ENCODE measurements at places on chromosomes 4 and X.

GRCh38 chr4:139171876-139172691 lies 4.9 kb downstream of the ELF2 start:
- DNase-seq: no peak

DNA sequence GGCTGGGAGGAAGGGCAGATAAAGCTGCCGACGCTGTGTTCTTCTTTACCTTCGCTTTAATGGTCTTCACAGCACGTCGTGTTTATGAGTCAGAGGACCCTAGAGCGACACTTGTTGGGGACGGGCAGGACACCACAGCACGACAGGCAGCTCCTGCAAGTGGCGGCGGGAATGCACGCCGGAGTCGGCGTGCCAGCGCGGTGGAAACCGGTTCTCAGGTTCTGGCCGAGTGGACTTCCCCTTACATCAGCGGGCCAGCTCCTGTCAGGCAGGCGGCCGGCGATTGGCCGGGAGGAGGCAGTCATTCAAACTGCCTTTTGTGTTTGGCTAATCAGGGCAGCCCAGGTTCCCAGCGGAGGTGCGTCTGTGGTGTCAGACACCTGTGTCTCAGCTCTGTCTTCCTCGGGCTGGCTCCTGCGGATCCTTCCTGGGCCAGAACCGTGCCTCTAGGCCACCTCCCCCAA lies 150.9 kb downstream of the SHROOM3 start:
- no peak for DNase-seq

DNA sequence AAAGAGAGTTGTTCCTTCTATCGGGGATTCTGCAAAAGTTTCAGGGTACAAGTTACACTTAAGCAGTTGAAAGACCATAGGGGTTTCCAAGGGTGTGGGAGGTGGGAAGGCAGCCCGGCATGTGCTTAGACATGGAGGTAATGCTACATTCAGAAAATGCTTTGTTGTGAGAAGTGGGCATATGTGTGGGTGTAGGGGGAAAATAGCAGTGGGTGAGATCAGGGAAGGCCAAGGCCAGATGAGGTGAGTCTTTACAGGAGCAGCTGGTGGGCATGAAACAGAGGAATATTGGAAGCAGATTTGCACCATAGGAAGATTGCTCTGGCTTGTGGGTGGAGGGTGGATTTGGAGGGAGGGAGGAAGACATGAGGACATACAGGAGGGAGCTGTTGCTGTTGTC lies 8.3 kb downstream of the CYTL1 start:
- no peak for DNase-seq

- peak; percentile 77 for DNase-seq
Observed at GRCh38 chrX:54182194-54182863, 725 bp downstream of the FAM120C start.

DNA sequence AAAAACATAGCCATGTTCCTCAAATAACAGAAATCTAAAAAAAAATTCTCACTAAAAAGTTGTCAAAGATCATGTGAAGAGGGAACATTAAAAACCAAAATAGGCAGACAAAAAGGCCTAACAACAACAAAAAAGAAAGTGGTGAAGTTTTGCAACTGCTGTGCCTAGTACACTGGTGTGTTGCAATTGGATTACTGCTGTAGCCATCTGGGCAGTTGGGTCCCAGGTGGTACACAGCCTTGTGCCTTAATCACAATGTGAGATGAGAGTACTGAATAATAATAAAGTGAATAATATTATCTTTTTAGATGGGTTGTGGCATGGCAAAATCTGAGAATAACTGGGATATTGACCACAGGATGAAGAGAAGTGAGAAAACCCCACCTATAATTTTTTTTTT lies 12.0 kb downstream of the C4orf54 start:
- DNase-seq: no peak

GRCh38 chr4:6085028-6085690 lies 66.9 kb upstream of the C4orf50 start:
- DNase-seq: no peak

DNA sequence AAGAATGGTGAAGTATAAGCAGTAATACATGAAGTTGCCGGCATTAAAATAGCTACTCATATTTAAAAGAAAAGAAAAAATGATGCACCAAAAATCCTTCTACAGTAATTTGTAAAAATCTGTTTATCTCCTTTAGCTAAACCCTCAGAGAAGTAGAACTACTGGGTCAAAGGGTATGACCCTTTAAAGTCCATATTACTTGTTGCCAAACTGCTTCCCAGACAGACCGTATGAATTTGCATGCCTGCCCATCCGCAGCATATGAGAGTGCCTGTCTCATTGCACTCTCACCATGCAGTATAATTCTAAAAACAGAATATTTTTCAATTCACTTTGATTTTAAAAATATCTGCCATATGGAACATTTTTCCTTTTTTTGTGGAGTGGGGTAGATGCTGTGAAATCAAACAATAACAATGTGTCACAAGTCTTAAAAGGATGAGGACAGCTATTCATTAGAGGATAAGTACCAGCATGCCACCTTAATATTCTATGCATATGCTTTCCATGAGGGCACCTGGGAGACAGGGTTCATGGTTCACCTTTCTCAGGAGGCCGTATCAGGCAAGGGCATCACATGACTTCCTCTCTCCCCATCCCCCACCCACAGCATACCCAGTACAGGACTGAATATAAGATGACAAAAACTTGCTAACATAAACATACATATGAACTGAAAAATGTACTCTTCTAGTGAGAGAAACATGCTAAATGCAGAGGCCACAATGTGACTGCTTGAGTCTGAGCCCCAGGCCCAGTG lies 17.8 kb downstream of the ZDHHC9 start:
- DNase-seq: no peak

GRCh38 chr4:40301603-40302002 lies 33.5 kb upstream of the CHRNA9 start:
- DNase-seq: no peak

- DNase-seq: no peak
Observed at GRCh38 chrX:77389891-77390290, 57.3 kb upstream of the FGF16 start.

- no peak for DNase-seq
Observed at GRCh38 chrX:124125471-124125870, 164.0 kb downstream of the STAG2 start.

GRCh38 chr4:7593646-7594412 lies 159.1 kb upstream of the PSAPL1 start:
- no peak for DNase-seq

DNA sequence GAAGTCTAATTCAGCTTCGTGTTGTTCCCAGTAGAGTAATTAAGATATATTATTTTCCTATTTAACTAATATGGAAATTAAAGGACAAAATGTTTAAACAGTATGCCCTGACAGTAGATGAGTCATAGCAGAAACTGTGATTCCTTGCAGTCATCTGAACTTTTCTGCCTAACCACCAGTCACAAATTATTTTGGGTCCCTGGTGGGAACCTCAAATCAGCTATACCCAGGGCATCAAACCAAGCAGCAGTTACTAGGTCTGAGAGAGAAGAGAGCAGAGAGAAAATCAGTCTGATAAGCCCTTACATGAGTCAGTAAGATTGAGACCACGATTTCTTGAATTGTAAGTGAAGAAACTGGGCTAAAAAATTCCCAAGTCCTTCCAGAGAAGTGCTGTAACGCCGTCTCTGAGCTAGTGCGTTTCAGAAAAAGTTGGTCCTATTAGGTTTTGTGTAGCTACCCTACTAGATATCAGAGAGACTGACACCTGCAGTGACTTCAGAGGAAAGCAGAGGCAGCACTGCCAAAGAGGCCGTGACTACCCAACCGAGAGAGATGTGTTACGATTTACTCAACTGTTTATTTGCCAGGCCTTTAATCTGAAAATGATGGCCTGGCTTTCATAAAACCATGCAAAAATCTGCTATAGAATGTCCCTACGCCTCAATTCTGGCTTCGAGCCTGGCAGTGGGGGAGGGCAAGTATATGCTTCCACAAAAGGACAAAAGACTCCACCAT lies 21.7 kb upstream of the GPM6A start:
- no peak for DNase-seq

DNA sequence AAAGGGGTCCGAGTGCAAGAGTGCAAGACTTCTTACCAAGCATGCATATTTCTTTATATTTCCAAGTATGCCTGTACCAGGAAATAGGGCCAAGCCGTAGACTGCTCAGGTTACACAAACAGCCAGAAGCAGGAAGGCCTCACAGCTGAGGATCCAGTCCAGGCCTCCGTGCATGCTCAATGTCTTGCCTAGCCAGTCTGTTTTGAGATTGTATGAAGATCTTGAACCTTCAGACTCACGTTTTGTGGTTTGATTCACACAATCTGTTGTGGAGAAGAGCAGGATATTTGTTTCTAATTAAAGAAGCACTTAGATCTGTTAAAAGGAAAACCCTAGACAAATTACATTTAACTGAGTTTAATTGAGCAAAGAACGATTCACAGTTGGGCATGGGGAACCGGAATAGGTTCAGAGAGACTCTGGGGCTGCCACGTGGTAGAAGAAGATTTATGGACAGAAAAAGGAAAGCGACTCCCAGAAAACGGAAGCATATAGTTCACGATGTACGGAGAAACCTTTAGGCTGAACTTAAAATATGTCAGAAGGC lies 1.2 kb downstream of the MGST2 start:
- DNase-seq: no peak

DNA sequence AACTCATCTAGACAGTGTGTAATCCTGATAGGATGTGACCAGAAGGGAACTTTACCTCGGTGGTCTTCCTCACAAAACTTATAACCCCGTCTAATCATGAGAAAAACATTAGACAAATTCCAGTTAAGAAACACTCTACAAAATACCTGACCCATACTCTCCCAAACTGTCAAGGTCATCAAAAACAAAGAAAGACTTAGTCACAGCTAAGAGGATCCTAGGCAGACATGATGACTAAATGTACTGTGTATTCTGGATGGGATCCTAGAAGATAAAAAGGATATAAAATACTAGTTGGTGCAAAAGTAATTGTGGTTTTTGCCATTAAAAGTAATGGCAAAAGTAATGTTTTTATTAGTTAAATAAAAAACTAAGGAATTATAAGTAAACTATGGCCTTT lies 81.6 kb downstream of the DTHD1 start:
- DNase-seq: no peak

DNA sequence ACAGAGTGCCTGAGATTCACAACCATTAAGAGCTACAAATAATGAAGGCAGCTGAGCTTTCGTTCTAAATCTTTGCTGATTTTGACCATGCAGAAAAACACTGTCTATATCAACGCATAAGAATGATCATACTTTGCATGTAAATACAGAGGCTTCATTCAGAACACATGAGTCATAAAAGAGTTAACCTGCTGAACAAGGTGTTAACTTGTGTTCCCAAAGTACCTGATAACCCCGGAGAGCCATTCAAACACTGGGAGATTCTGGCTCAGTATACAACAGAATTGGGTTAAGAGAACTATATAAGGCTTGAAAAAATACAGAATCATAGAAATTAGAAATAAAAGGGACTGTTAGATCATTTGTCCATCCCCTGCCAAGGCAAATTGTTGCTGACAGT lies 964.3 kb upstream of the TENM3 start:
- no peak for DNase-seq

DNA sequence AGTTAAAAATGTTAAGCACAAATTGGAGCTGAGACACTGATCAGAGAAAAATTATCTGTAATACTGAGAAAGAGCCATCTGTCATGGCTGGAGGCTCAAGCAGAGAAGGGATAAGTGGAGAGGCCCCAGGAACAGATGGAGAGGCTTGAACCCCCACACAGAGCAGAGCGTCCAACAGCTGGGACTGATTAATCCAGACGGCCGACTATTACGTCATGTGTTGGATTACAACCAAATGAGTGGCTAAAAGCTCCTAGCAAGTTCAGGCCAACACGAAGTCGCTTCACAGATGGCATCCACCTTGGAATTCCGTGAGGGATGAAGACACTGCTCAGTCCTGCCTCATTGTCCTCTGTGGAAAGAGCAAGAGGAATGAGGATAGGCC lies 57.7 kb upstream of the ATXN3L start:
- DNase-seq: no peak

DNA sequence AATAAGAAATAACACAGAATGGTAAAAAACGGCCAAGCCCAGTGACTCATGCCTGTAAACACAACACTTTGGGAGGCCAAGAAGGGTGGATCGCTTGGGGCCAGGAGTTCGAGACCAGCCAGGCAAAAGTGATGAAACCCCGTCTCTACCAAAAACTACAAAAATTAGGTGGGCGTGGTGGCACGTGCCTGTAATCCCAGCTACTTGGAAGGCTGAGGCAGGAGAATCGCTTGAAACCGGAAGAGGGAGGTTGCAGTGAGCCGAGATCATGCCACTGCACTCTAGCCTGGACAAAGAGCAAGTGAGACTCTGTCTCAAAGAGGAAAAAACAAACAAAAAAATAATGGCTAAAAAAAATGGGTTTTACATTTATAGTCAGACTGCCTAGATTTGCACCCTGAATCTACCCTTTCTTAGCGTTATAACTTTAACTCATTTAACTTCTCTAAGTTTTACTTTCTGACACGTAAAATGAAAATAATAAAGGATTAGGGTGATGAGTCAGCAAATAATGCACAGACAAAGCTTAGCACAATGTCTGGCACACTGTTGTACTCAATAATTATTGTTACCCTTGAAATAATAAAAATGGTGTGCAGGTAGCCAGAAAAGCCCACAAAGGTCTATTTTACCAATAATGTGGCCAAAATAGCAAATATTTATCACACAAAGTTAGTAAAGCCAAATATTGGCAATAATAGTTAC lies 55.0 kb downstream of the ATP11C start:
- no peak for DNase-seq

- DNase-seq: peak; percentile 15
Observed at GRCh38 chrX:134377537-134377936, 82.4 kb upstream of the HPRT1 start.

DNA sequence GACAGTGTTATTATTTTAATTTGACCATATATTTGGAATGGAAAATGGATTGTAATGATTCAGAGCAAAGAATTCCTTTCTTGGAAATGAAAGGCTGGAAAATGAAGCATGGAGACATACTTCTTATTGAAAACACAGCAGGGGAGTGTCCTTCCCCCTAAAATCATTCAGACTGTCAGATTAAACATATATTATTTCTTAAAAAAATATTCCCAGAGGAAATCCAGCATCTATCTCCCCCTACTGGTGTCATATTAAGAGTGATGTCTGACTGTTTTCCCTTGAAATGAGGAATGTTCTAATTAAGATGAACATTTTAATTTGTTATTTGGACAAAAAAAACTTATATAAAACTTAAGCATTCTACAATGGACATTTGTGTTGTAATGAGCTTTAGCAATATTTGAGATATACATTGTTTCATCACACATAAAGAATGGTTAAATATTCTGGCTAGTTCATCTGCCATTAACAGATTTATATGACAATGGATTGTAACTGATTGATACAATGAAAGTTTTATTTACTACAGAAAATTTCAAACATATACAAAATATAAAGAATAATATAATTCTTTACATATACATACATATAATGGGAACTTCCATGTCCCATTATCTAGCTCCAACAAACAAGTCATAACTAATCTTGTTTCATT lies 264.6 kb downstream of the SPRY1 start:
- DNase-seq: no peak

Measured in head of caudate nucleus (tissue), 42 donors.